HL-60 (cell line): ENCODE measurements at places on chromosomes 5 and 9.

DNA sequence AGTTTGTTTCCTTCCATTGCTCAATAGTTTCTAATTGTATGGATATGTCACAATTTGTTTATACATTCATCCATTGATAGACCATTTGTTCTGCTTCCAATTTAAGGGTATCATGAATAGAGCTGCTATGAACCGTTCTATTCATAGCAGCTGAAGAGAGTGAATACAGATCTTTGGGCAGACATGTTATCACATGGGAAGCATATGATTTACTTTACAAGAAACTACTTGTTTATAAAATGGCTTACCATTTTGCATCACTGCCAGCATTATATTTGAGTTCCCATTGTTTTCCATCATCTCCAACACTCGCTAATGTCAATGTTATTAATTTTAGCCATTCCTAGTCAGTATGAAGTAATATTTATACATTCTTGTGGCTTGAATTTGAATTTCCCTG, 549.0 kb downstream of the MAT2B start:
- no peak for DNase-seq

- DNase-seq, result no peak
Measured at GRCh38 chr9:119836036-119836435, 466.8 kb upstream of the BRINP1 start.

- DNase-seq, result no peak
Measured at GRCh38 chr9:112382066-112382465, 2.2 kb downstream of the HSDL2 start.

DNA sequence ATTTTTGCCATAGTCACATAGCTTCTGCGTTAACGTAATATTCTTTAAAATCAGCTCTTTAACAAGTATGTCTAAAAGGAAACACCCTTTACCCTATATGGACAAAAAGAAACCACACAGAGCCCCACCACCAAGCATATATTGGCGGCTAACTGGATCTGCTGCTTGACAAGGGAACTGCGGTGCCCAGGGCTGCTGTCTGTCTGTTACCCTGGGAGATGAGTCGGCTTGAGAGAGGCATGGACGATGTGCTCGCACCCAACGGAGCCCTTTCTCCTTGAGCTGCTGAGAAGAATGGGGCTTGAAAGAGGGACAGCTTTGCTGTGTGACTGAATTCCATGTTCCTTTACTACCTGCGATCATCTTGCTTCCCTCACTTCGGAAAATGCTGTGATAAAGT, 158.6 kb upstream of the SHB start:
- peak; percentile 38 for DNase-seq

DNA sequence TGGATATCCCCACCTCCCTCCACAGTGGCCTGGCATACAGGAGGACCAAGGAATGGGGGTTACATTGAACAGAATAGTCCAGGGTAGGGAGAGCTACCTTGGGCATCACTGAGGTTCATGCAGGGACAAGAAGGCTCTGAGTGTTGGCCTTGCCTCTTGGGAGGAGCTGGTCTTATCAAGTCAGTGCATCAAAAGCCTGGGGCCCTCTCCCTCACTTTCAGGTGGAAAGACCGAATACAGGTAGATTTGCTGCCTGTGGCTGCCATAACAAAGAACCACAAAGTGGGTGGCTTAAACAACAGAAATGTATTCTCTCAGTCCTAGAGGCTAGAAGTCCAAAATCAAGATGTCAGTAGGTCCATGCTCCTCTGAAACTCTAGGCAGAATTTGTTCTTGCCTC, 18.5 kb upstream of the ARSI start:
- no peak for DNase-seq

DNA sequence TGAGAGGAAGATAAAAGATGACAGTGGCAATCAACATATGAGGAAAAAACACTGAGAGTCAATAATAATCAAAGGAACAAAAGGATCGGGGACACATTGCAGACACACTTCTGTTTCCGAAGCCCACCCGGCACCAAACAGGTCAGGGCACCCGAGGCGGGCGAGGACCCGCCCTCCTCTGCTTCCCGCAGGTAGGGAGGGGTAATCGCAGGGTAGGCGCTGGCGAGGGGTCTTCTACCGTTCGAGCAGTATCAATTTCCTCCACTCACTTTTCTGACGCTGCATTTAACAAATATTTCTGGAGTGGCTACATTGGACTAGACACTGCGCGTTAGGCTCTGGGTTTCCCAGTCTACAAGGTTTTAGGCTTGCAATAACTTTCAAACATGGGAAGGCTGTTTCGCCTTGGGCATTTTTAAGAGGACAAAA, 1.3 kb downstream of the TXN start:
- no peak for DNase-seq

- no peak for DNase-seq
Measured at GRCh38 chr5:166618526-166618925, 1672.9 kb upstream of the WWC1 start.

DNA sequence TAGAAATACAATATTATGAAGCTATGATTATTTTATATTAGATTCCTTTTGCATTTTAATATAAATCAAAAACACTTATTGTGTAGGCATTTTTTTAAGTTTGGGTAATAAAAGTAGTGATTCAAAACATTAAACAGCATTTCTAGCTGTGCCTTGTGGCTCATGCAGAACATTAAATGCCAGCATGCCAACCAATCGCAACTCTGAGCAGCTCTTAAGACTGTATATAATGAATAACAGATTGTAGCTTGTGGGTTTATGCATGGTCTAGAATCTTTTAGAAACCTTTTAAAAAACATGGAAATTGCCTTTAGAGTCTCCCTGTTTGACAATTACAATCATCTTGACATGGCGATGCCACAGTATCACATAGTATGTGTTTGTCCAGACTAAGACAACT, 903.8 kb downstream of the EFNA5 start:
- no peak for DNase-seq

- no peak for DNase-seq
Measured at GRCh38 chr5:3778000-3778550, 182.4 kb downstream of the IRX1 start.
